Activated CD4-positive, alpha-beta memory T cell treated with anti-CD3 and anti-CD28 coated beads, Interleukin-2, amount 10 ng/mL, durations not matched to agents 7 days and 5 days (primary cell): ENCODE measurements at places on chromosomes 11 and 22. TPM values are rescaled to one million over a fixed set of nuclear protein-coding genes. Genes with fewer than 3 reads are reported as not detected.

GRCh38 chr11:3920148-3920852 lies 64.8 kb downstream of the STIM1 start:
- peak; percentile 84 for DNase-seq

- DNase-seq: no peak
Observed at GRCh38 chr11:125892071-125892470, 4.6 kb downstream of the HYLS1 start.

- DNase-seq: no peak
Observed at GRCh38 chr11:57658023-57658361, 430 bp downstream of the CLP1 start.

DNA sequence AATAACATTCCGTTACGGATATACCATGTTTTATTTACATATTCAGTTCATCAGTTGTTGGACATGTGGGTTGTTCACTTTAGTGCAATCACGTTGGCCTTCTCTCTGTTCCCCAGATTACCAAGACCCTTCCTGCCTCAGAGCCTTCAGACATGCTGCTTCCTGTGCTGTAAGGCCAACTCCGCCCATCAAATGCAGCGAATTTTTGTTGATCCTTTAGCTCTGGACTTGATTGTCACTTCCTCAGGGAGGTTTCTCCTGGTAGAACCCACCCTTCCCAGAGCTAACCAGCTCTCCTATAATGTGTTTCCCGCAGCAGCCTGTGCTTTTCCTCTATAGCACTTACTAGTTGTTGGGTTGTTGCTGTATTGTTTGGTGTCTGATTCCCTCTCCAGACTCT lies 39.4 kb downstream of the SWAP70 start:
- no peak for DNase-seq

ASCL2 gene
- 0.35 TPM for total RNA-seq

DNA sequence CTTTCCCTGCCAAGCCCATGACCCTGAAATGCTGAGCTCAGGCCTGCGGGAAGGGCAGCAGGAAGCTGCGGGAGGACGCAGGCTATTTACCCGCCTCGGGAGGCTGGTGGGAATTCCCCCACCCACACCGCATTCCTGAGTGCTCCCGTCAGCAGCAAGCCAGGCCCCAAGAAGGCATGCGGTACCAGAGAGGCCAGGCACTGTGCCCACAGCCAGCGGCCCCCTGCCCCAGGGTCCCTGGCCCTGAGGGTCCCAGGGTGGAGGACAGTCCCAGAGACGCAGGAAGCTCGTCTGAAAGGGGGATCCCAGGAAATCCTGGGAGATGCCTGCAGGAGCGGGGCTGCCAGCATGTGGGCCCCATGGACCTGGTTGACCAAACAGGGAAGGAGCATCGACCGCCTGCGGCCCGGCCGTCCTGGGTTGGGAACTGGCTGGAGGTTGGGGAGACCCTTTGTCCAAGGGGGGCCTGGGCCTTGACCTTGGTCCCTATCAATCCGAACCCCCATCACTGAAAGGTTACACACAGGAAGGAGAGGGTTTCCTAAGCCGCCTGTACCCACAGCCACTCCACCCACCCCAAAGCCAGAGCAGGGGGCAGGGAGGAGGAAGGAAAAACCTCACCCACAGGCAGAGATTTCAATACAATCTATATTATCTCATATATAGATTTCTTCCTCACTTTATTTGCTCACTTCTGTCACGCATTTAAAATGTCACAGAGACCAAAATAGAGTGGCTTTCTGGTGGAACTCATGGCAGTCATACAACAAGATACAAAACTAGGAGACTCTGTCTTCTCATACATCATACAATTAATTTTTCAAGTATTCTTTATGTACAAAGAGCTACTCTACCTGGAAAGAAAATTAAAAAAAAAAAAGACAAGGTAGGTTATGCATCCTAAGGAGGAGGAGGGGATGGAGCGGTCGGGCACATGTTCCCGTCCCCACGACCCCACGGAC lies 17.1 kb downstream of the MAFF start:
- peak; percentile 50 for DNase-seq

DNA sequence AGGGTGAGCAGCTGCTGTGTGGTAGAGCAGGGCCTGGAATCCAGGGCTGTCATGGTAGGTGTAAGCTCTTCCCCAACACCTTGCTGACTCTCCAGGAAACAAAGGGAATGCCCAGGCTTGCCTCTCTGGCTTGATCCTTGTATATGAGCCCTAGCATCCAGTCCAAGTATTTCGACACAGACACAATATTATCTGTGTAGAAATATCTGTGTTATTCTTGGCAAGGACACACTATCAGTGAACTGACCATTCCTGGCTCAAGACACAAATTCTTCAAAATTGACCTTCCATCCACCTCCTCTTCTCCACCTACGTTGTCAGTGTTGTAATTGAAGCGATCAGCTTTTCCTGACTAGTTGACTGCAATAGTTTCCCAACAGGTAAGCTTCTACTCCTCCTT lies 312.0 kb upstream of the NARS2 start:
- DNase-seq: no peak

CD3D gene
- total RNA-seq: 476 TPM

ACTN3 gene
- 0.30 TPM for total RNA-seq

SLC22A9 gene
- total RNA-seq: not detected

GRCh38 chr11:100445231-100445735 lies 241.8 kb upstream of the ARHGAP42 start:
- DNase-seq: no peak

AMPD3 gene
- 23.3 TPM for total RNA-seq

GRCh38 chr11:126564566-126564965 lies 209.1 kb downstream of the ST3GAL4 start:
- DNase-seq: no peak

DNA sequence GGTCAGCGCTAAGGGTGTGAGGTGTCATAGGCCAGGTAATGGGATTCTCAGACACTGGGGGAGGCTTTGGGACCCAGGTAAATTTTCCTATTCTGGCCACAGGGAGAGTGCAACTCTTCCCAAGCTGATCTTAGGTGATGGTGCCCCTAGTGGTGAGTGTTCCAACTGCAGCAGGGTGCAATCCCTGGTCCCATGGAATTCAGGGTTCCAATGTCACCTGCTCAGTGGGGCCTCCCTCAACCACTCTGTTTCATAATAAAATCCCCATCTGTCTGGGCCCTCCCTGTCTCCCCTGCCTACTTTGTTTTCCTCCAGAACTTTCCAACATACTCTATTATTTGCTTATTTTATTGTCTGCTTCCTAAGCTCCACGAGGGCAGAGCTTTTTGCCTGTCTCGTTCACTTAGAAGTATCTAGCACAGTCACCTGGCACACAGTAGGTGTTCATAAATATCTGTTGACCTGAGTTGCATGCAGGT lies 2.9 kb upstream of the SGSM1 start:
- peak; percentile 58 for DNase-seq

GRCh38 chr11:125345421-125346178 lies 150.5 kb downstream of the FEZ1 start:
- peak; percentile 47 for DNase-seq

- DNase-seq: no peak
Observed at GRCh38 chr22:26115266-26115665, 54.0 kb upstream of the SEZ6L start.

COMT gene
- 78.7 TPM for total RNA-seq

OR10D3 gene
- total RNA-seq: not detected

DNA sequence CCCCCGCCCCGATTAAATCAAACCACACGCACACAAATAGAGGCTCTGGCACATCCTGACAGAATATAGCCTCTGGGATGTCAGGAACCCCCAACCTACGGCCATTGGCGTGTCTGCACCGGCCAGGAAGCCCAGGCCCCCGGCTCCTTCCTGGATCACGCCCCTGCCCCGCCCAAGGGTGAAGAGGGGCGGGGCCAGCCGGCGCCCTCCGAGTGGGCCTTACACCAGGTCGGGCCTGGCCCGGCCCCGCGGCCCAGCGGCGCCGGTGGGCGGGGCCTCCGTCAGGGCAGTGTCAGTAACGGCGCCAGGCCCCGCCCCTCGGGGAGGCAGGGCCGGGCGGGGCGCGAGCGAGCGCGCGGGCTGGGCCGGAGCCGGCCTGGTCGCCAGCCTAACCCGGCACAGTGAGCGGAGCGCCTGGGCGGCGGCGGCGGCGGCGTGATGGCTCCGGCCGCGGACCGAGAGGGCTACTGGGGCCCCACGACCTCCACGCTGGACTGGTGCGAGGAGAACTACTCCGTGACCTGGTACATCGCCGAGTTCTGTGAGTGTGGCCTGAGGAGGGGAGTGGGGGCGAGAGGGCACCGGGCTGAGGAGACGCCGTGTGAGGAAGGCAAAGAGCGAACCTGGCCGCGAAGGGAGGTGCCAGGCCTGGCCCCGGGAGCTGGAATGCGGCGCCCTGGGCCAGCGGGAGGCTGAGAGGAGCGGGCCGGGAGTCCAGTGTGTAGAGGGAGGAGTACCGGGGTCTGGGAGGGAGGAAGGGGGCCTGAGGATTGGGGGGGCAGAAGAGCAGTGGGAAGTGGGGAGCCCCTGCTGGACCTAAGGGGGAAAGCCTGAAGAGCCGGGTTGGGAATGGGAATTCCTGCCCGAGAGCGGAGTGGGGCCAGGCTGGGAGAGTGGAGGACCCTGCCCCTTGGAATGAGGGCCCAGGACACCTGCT lies at the start of gene ACER3:
Gene ACER3, plus strand, starts transcription at position 380 of the 937 bp plus-strand sequence. Its CDS starts 59 bp downstream, at position 439.
- DNase-seq: peak; percentile 91

DNA sequence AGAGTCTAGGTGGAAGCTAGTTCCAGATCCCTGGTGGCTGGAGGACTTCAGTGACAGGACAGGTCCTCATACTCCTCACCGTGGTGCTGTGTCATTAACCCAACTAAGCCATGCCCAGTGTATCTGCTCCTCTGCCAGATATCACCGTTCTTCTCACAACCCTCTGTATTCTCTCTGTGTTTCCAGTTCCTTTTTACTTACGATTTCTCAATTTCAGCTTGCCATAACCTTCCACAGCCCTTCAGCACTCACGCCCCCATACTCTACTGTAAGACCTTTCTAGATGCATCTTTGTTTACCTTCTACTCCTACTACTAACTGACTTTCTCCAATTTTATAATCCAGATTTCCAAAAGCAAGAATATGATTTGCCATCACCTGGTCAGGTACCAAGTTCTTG lies 26.1 kb upstream of the RIC3 start:
- DNase-seq: no peak

DNA sequence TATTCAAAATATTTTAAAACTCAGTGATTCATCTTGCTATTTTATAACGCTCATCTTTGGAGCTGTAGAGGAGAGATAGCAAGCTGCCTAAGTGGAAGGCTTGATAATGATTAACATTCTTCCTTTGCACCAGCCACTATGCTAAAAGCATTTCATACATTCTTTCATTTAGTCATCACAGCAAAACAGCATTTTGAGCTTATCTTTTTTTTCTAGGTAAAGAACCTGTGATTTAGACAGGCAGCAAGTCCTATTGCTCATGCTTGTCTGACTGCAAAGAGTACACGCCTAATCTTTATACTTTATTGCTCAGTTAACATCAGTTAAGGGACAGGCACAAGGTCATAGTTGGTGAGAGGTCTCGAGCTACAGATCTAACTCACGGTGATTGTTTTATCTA lies 713.1 kb upstream of the ARHGAP42 start:
- DNase-seq: no peak

SCGB2A2 gene
- not detected for total RNA-seq

GRCh38 chr11:19723572-19724342 lies 11.1 kb downstream of the NAV2 start:
- peak; percentile 63 for DNase-seq

BEST1 gene
- total RNA-seq: 0.25 TPM

DNA sequence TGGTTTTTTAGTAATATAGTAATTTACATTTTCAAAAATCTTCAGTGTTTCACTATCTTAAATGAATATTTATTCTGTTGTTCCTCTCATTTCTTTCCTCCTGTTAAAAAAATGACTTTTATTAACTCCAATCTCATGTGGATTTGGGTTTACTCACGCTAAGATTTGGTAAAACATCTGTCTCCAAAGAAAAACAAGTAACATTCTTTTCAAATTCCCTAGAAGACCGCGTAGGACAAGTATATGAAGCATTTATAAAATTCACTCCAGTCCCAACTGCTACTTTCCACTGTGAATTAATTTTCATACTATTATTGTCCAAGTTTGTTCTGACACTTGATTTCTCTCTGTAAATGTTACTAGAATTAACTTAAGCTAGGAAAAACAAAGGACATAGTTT lies 26.2 kb downstream of the SBF2 start:
- DNase-seq: no peak

HTATIP2 gene
- 50.0 TPM for total RNA-seq

DNA sequence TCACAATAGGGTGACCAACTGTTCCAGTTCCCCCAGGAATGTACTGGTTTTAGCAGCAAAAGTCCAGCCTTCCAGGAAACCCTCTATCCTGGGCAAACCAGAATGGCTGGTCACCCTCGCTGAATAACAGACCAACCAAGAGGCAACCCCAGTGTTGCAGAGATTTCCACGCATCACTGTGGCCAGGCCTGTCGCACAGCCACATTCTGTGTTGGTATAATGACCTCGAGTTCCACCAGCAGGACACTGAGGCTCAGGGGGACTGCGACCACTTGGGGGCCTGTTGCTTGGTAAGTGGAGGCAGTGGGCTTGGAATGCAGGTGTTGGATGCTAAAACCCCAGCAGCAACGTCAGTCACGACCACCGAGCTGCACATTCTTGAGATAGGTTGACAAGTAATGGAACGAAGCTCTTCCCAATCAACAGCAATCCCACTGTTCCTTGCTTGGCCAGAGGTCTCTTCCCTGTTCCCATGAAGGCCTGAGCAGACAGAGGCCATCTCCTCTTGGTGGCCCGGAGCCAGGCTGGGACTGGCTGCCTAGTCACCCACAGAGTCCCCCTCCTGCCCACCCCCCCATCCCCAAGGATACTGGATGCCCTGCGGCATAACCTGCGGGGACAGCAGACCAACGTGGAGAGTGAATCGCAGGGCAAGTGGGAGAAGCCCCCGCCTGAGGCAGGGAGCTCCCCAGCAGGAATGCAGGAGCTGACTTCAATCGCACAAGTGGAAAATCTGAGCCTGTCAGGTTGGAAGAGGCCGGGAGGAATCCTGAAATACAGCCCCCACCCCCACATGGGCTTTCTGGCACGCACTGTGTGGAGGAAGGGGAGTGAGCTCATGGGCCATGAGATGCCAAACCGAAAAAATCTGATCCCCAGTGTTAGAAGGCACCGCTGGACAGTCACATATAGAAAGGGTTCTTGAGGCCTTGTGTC lies 43.4 kb upstream of the MN1 start:
- peak; percentile 11 for DNase-seq

- DNase-seq: no peak
Observed at GRCh38 chr11:76376746-76377558, 4.0 kb downstream of the THAP12 start.

RANBP1 gene
- total RNA-seq: 176 TPM

- no peak for DNase-seq
Observed at GRCh38 chr22:42947211-42947990, 67.5 kb downstream of the PACSIN2 start.

DNA sequence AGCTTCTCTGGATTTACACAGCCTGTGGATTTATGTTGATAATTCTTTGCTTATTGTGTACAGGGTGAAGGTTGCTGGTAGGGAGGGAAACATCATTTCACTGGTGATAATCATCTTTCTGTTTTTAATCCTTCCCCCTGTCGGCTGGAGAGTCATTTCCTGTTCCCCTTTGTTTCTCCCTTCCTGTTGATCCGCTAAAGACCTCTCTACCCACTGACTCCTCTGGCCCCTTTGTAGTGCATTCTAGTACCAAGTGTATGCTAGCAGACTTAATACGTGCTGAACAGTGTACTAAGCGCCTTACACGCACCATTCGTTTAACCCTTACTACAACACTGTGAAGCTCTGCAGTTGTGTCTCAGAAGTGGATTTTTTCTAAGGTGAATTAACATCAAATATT lies 19.0 kb upstream of the OR9Q1 start:
- DNase-seq: no peak
